GM12865 (cell line): ENCODE measurements at places on chromosomes 6 and 20.

GRCh38 chr20:23582293-23582692 lies 14.0 kb upstream of the CST9L start:
- no peak for DNase-seq

DNA sequence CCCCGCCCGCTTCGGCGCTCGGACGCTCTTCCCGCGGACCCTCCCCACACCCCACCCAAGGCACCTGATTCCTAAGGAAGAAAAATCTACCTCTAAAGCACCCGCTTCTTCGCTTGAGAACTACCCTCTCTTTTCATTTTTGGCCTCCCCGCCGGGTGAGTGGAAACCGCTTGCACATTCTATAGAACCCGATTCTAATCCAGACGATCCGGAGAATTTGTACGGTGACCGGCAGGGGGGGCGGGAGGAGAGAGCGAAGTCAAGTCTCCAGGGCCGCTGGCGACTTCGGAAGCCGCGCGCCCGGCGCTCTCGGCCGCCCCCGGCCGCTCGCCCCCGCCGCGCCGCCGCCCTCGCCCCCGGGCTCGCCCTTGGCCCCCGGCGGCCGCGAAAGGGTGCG lies at the start of gene RBM24:
TSS of gene RBM24 (plus strand) at position 262 of the 397 bp plus-strand sequence. CDS start 221 bp downstream, outside the sequence.
- DNase-seq, result no peak

DNA sequence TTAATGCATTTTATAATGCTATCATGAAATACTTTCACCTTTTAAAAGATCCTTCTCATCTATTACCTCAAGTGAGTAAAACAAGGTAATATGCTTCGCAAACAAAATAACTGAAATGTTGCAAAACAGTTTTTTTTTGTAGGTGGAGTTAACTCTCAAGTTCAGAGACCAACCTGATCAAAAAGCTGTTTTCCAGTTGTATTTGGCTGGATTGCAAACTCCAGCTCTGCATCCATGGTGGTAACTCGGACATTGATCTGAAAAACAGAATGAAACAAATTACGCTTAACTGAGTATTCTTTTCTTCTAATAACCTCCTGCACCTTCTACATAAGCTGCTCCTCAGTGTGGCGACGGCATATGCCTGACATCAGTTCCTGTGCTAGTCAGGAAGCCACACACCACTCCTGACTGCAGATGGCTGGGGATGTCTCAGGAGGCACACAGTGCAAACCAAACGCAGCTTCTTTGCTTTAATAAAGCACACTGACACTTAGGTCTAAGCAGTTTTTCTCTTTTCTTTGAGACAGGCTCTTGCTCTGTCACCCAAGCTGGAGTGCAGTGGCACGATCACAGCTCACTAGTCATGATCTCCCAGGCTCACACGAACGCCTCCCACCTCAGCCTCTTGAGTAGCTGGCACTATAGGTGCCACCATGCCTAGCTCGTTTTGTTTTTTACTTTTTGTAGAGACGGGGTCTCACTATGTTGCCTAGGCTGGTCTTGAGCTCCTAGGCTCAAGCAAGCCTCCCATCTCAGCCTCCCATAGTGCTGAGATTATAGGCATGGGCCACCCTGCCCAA lies 29.9 kb downstream of the EZR start:
- peak; percentile 46 for DNase-seq

DNA sequence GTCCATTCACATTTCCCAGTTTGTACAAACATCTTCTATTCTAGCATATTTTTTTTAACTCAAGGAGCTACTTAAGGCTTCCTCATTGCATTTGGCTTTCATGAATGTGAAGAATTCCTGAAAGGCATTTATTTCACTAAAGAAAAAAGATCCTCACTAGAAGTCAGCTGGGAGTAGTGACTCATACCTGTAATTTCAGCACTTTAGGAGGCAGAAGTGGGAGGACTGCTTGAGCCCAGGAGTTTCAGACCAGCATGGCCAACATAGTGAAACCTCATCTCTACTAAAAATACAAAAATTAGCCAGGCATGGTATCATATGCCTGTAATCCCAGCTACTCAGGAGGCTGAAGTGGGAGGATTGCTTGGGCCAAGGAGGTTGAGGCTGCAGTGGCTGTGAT lies 30.9 kb upstream of the XRN2 start:
- peak; percentile 51 for DNase-seq

GRCh38 chr6:132369526-132369925 lies 31.7 kb downstream of the MOXD1 start:
- DNase-seq, result no peak

DNA sequence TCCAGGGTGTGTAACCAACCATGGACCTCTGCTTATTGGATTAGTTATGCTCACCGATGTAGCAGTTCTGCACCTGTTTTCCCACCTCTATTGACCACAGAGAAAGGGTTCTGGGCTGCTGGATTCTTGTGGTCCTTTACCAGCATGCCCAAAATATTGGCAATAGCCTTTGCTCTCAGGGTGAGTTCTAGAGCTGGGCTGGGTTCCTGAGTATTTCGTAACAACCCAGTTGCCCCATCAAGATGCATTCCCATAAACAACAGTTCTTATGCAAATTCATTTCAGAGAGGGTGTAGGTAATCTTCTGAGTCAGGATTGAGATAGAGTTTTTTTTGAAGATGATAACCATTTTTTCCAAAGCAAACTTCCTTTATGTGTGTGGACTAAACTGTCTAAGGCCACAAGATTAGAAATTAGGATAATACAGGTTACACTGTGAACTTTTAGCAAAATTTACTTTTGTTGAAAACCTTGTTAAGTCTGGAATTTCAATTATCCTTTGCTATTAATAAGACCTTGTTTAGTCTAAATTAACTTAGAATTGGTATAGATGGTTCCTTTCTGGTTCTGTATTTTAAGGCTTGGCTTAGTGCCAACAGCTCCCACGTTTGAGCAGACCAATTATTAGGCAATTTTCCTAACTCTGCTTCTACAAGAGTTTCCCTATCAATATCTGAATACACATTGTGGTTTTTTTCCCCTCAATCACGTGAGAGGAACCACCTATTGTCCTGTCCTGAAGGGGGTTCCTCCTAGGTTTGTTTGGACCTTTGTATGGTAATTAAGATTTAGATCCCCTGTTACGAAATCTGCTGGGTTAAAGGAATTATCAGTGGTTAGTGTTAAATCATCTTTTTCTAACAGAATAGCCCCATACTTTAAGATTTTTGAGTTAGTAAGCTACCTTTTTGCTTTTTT lies 46.1 kb downstream of the TBX18 start:
- no peak for DNase-seq

DNA sequence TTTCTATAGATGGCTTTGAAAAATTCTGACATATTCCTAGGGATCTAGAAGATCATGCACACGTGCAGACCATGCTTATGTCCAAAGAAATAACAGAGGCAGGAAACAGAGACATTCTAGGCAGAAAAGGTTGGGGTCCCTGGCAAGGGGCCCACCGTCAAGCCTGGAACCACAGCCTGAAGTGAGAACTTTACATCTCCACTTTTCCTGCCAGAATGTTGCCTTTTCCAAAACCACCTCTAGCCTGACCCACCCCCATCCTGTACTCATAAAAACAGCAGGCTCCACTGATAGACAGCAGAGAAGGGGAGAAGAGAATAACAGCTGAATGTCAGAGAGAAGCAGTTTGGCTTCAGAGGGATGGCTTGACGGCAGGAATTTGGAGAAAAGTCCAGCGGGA lies 257.3 kb upstream of the NT5E start:
- no peak for DNase-seq

- no peak for DNase-seq
Observed at GRCh38 chr6:11771473-11772048, 7.0 kb downstream of the ADTRP start.

DNA sequence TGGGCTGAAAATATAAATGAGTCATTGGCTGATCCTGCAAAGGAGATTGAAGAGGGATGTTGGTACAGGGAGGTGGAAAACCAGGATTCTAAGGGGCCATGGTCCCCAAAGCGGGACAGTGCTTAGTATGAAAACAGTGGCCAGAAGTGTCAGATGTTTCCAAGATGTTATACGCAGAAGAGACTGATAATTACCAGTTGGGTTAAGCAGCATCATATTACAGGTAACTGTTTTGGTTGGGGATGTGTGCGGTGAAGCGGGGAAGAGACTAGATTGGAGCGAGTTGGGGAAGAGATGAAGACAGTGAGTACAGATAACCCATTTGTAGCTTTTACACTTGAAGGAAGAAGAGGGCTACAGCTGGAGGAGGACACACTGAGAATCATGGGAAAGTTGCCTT lies 80.8 kb downstream of the PLEKHG1 start:
- DNase-seq, result no peak

DNA sequence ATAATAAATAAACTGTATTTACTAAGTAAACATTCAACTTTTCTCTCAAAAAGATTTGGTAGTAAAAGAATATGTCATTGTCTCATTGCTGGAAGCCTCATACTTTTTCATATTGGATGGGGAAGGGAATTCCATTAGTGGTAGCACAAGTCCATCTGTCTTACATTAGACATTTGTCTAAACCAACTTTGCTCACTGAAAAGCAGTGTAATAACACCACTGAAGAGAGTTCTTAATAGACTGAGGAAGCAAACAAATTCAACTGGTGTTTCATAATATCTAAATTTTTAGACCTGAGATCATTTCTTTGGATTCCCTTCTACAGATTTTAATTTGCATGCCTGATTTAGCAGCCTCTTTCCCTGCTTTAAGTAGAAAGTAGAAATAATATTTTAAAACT lies 62.7 kb downstream of the PLCB1 start:
- DNase-seq, result no peak

DNA sequence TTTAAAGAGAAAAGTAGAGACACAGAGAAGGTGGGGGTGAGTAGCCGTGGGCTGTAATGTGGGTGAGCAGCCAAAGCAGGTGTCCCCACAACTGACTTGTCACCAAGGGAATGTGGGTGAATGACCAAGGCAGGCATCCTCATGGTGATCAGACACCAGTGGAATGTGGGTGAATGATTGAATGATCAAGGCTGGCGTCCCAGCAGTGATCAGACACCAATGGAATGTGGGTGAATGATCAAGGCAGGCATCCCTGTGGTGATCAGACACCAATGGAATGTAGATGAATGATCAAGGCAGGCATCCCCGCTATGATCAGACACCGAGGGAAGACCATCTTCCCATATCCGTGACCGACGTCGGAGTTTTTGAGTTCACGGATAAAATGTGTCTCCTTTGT lies 49.8 kb upstream of the OR14J1 start:
- DNase-seq, result no peak

DNA sequence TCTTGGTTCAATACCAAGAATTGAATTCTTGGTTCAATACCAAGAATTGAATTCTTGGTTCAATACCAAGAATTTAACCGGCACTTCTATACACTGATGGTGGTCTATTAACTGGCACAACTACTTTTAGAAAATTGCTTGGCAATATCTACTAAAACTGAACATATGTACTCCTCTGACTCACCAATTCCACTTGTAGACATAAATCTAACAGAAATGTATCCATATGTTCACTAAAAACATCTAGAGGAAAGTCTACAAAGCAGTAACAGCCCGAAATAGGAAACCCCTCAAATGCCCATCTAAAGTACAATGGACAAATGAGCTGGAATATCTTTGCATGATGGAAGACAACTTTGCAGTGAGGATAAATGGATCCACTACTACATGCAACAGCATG lies 71.9 kb downstream of the KIF16B start:
- DNase-seq, result no peak

DNA sequence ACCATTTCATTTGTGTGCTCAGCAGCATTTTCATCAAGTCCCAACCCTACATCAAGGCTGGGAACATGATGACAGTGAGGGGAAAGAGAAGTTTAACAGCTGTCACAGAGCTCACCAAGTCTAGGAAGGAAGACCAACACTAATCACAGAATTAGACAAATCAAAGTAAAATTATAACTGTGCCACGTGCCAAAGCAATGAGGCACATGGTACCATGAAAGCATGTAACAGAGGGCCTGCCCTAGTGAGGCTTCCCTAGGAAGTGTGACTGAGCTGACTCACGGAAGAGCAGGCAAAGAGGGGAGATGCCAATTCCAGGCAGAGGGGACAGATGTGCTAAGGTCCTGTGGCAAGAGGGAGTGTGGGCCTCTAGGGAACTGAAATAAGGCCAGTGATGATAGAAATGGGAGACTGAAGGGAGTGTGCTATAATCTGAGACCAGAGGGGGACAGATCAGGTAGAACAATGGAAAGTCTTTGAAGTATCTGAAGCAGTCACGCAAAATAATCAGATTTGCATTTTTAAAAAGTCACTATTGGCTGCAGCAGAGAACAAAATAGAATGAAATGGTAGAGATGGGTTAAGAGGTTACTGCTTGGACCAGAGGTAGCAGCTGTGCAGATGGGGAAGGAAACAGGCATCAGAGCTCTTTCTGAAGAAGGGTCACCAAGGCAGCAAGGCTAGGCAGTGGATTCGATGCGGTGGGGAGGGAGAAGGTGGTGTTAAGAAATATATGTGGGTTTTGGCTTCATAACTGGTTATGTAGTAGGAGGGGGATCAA lies 86.8 kb downstream of the GPR6 start:
- no peak for DNase-seq

DNA sequence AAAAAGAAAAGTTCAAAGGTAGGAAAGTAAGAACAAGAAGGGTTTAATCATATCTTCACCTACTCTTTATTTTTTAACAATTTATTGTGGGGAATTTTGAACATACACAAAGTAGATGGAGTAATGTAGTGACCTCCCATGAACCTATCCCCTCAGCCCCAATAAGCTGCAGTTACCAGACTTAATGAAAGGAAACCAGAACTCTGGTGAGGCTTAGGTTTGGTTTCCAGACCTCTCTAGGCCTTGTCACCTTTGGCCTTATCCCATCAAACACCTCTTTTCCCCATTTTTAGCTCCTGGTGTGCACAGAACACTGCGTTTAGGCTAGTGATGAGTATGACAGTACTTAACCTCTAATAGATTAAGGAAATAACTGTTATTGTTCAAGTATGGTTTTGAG lies 42.0 kb downstream of the CBFA2T2 start:
- no peak for DNase-seq

GRCh38 chr6:156131221-156131903 lies 645.8 kb upstream of the ARID1B start:
- DNase-seq, result peak; percentile 51

- no peak for DNase-seq
Observed at GRCh38 chr20:10430000-10430466, 4.0 kb downstream of the MKKS start.

DNA sequence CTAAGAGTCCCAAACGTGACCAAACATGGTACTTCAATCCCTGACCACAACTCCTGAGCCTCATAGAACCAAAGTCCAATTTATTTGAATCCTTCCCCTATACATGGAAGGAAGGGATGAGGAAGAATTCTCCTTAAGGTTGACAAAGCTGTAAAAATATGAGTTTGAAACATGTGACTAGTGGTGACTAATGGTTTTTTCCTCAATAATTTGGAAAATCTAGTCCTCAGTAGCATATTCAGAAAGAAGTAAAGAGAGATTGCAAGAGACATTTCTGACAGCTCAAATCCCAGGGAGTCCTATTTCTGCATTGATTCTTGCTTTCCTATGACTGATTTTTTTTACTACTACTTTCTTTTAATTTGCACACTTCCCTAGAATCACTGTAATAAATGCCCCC lies 443.7 kb downstream of the FRK start:
- no peak for DNase-seq
